Cortex of kidney (tissue), 1 donor: ENCODE measurements at places on chromosomes 3 and 15.

GRCh38 chr3:126067959-126068358 is 16.0 kb downstream of the SLC41A3 start:
- DNase-seq: no peak

GRCh38 chr3:116001151-116001621 is 377.9 kb downstream of the GAP43 start:
- no peak for DNase-seq

DNA sequence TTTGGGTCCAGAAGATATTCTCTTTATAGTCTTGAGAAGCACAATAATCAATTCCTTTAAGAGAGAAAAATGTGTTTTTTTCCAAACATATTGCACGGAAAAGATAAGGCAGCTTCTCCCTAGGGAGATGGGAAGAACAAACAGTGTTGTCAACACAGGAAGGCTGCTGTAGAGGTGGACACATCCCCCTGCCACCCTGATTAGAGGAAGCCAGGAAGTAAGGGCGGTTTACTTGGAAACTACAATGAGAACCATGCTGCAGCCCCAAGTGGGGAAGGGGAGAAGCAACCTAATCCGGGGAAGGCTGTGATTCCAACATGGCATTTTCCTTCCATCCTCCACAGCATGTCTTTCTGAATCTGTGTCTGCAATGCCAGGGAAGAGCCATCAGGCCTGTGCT is 256.9 kb upstream of the TGFBR2 start:
- DNase-seq: no peak

- no peak for DNase-seq
Measured at GRCh38 chr3:73653877-73654276, 29.1 kb upstream of the PDZRN3 start.

DNA sequence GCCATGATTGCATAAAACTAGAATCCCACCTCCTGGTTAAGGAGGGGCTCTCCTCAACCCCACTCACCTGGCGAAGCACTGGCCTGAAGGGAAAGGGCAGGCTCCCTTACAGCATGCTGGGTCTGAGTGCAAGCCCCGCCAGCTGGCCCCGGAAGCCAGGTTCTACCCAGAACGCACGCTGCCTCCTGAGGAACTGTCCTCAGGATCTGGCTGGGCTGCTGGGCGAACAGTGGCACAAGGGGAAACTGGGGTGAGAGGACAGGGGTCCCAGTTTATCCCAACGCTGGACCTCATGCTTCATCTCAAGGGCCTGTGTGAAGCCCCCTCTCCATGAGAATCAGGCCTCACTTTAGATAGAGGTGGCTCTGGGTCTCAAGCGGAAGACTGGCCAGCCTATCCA is 47.5 kb downstream of the NUP210 start:
- DNase-seq: no peak

GRCh38 chr3:132499071-132499470 is 81.8 kb downstream of the DNAJC13 start:
- no peak for DNase-seq

- DNase-seq: no peak
Measured at GRCh38 chr15:66968806-66969596, 96.4 kb upstream of the SMAD3 start.

GRCh38 chr15:98003996-98004395 is 43.5 kb downstream of the ARRDC4 start:
- DNase-seq: no peak

GRCh38 chr15:67947254-67948039 is 106.7 kb upstream of the PIAS1 start:
- DNase-seq: no peak

- no peak for DNase-seq
Measured at GRCh38 chr3:10142707-10143560, 1.4 kb downstream of the VHL start.

- no peak for DNase-seq
Measured at GRCh38 chr3:54235998-54236397, 113.6 kb downstream of the CACNA2D3 start.

DNA sequence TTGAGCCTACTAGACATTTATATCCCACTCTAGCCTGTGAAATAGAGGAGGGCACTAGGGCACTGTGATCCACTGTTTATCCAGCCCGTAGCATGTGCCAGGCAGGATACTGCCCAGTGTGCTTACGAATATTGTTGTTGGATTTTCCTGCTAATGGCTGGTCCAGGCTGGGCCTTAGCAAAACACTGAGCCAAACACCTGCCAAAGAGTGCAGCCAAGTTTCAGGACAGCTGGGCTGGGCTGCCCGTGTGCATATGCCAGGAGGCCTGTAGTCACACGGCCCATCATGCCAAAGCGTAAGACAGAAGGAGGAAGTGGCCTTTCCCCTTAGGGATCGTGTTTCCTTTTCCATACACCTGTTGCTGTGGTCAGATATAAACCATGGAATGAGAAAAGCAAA is 54.5 kb upstream of the ABHD10 start:
- no peak for DNase-seq

DNA sequence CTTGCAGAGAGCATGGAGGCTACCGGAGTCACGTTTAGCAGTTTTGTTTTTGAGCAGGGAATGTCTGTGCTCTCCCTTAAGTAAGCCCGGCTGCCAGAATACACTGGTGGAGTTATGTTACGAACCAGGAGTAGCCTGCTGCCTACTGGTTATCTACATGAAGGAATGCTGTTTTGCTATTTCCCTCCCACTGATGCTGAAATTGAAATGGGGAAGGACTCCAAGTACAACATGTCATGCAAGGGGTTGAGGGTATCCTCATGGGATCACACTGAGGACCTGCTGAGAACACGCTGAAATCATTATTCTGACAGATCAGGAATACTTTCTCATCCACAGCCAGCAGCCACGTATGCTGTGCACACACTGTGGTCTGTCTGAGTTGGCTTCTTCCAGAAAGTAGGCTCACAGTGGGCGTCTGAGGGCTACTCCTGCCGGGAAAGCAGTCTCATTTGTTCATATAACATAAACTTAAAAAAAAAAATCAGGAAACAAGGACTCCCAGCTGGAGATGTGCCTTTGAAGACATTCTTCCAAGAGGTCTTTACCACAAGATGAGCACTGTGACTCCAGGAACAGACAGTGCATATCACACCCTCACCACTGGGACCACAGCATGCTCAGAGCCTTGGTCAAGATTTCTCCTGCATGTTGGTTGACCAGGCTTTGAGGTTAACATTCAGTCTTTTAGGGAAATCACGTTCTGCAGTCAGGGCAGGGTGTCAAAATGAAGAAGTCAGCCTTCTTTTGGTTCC is 300.4 kb upstream of the RASGRP1 start:
- no peak for DNase-seq

DNA sequence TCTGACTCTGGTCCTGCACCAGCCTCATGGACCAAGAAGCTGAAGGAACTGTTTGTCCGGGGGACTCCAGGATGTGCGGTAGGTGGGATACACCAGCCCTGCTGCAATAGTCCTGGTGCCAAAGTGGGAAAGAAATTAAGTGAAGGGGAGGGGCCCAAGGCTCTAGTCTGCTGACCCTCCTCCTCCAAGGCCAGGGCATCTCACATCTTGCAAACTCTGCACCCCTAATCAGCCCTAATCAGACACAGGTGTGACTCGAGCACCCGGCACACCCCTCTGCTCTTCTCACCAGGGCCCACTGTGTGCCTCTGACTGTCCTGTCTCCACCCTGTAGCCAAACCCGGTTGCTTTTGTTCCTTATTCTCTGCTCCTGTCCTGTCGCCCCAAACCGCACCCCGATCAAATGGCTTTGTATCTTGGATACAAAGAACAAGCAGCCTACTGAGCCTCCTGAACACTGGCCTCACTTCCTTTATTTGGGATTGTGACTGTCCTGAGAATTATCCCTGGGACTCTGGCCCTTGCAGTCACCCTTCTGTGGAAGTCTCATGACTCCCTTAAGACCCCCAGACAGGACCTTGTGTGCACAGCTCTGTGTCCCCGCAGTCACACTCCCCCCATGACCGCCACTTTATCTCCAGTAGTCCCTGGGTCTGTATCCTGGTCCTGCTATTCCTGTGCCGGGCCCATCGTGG is 26.7 kb upstream of the SLC41A3 start:
- DNase-seq: no peak
